Glomerular endothelial cell (primary cell): ENCODE measurements at places on chromosomes 1 and 21. TPM values are rescaled to one million over a fixed set of nuclear protein-coding genes. Genes with fewer than 3 reads are reported as not detected.

The FLG gene
- 0.06 and 0.19 TPM in 2 replicates for total RNA-seq

The CRYBG2 gene
- under 0.01 TPM in 1 of 2 replicates, not detected in the other for total RNA-seq

- DNase-seq: no peak
Observed at GRCh38 chr21:31162079-31162699, 123.9 kb upstream of the KRTAP19-8 start.

DNA sequence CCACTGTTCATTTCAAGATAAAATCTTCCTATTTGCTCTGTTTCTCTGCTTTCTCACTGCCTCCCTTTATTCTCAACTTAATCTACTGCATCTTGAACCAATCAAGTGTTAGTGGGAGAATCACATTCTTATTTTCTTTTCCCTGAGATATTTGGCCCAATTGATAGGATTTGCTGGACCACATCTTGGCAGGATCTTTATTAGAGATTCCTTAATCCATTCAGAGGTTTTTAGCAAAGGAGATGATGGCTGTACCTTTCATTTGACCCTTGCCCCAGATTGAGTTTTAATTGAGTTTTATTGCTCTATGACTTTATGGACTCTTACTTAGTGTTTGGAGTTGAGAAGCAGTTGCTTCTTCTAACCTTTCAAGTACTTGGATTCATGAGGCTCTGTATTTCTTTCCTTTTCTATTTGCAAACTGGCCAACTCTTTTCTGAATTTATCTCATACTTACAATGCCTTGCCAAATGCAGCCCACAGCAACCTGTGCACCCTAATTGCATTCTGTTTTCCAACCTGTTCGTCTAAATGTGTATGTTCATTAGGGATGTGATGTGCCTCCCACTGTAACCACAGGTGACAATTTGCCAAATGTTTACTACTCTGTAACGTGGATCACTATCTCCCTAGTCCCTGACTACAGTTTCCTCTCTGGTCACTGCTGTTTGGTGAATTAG is 274.8 kb upstream of the KAZN start:
- DNase-seq: no peak

GRCh38 chr1:32201011-32201855 is 838 bp downstream of the CCDC28B start:
- no peak for DNase-seq
